ENCODE measurements at places on chromosomes 12 and 14.

- DNase-seq, result no peak
These were observed 8.5 kb downstream of the IRAK3 start for GRCh38 chr12:66197495-66197921.

- no peak for DNase-seq
These were observed 21.5 kb downstream of the ALDH2 start for GRCh38 chr12:111788178-111788654.

- no peak for DNase-seq
These were observed 798.8 kb downstream of the SLC16A7 start for GRCh38 chr12:60394665-60395064.

DNA sequence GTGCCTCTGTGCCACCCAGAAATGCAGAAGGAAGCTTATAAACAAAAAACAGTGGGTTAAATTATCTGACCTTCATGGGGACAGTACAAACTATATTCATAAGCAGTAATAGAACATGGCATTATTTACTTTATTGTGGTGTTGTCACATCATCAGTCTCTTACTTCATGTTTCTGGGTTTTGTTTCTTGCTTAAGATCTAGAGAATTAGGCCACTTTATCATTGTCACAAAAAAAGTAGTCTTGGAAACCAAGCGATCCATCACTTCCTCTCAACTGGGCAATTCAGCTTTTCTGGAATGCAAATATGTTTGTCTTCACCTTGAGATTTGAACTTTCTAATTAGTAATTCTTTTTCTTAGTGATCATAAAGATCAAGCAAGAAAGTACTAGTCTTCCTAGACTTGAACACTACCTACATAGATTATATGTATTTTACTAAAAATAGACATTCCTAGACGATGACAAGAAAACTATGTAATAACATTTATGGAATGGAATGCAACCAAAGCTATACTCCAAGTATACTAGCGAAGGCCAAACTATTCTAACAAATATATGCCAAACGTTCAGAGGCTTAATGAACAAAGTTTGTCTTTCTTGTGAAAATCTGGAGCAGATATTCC, 363.4 kb downstream of the DAD1 start:
- no peak for DNase-seq

DNA sequence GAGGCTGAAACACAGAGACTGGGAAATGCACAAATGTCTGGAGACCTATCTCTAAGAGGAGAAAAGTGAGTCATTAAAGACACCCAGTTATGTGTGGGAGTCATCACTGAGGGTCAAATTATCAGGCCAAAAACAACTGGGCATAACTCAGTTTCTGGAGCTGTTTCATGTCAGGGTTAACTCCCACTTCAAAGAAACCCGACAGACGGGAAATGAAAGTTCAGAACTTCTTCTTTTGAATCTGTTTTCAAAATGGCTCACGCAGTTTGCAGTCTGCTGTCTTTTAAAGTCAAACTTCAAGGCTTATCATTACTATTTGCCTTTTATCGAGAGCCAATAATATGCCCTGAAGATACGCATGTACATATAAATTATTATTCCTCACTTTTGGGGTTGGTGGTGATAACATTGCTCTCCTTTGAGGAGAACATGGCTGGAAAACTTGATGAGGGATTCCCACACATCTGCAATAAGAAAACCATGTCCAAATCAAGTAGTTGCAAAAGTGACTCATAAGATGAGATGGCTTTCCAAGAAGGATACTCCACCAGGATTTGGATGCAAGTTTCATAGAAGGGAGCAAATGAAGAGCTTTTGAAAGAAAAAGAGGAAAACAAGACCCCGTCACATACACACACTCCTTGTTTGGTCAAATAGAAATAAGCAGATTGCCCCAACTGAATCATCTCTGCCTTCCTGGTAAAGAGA, 341.4 kb downstream of the ADAMTS20 start:
- no peak for DNase-seq

- peak; percentile 57 for DNase-seq
These were observed 32.2 kb upstream of the GNG2 start for GRCh38 chr14:51828017-51828797.

GRCh38 chr14:34502545-34503225, 36.8 kb downstream of the EAPP start:
- DNase-seq, result no peak

DNA sequence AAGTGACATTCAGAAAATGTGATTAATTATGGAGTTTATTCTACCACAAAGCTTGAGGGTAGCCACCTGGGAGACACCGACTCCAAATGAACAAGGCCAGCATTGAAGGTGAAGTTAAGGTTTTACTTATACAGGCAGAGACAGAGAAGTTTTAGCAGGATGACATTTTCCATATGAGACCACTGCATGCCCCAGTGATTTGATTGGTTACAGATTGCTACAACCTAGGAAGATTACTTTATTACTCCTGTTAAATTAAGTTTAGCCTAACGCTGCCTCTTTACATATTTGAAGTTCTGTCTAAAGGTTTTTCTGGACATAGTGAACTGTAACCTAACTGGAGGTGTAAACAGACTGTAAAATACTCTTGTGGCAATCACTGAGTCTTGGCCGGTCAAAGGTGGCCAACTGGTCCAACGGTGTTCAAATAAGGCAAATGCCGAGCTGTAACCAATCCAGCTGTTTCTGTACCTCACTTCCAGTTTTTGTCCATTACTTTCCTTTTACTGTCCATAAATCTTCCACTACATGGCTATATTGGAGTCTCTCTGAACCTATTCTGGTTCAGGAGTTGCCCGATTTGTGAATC, 57.2 kb downstream of the RIN3 start:
- DNase-seq, result no peak

DNA sequence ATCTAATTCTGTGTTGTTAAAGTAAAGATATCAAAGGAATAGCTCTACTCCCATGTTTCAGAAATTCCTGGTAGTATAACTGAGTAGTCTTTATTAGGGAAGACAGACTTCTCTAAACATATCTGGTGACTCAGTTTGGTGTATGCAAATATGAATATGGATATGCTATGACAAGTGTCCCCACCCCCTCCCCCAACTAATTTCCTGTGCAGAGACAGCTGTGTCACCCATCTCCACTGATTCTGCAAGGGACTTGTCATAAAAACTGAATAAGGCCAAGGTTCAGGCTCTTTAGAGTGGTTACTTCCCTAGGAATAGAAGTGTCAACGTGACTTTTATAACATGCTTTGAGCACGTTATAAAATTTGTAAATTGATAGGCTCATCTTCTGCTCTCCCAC, 429.1 kb downstream of the DAD1 start:
- no peak for DNase-seq

DNA sequence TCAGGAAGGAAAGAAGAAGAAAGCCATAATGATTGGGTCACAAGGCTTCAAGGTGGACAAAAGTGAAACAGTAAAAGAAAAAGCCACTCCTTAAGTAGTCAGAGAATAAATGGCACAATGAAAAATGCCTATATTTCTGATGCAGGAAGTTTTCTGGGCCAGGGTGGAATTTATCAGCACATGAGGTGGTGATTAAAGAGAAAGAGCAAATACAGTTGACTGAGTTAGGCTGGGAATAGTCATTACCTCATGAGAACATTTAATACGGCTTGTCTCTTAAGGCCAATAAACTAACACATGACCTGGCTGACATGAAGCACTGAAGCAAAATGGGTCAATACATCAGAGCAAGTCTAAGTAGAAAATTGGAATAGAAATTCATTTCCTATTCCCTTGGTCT, 499.7 kb downstream of the TMTC2 start:
- no peak for DNase-seq

- DNase-seq, result no peak
These were observed 33.2 kb downstream of the TMEM30B start for GRCh38 chr14:61247935-61248334.

DNA sequence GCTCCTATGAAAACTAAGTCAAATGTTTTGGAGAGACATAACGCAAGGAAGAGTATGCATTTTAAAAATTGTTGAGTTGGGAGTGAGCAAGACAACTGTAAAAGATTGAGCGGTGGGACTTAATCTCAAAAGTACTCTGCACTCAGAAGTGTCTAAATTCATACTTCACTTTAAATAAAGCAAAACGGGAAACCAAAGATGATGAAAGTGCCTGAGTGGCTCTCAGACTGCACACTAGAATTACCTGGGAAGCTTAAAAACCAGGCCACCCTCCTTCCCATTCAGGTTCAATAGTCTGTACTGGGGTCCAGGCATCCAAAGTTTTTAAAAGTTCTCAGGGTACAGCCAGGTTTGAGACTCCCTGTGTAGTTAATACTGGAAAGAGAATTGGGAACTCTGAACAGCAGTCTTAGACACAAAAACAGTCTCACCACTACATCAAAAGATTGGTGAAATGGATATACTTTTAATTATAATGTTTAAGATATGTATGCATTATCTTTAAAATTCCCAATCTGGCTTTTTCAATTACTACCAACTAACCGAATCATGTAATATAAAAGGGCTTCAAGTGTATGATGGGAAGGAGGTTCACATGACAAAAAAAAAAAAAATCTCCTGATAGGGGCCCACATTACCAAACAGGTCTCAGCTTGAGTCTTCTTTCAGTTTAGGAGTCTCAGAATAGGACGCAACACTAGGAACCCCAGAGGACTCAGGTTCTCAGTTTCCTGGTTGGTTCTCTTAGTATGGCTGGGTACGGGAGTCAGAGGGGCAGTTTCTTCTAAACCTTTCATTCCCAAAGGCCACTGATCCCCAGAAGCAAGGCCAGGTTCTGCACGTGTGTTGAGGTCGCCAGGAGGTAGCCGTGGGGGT, 1.0 kb downstream of the HOMEZ start:
- DNase-seq, result no peak

- DNase-seq, result no peak
These were observed 21.1 kb downstream of the MVK start for GRCh38 chr12:109594556-109595317.

DNA sequence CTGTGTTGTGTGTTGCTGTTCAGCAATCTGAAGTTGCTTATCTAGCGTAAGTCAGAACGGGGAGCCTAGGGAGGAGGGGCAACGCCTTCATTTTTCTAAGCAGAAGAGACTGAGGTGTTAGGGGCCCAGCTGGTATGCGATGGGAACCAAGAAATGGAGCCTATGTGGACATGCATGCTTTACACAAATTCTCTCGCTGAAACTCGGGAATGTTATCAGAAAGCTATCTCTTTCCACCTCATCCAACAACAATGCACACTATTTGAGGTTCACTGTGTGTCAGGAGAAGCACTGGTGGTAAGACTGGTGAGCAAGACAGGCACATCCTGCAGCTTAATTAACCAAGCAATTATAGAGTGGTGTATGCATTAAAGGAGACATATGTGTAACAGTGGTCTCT, 89.7 kb downstream of the NRXN3 start:
- DNase-seq, result no peak

DNA sequence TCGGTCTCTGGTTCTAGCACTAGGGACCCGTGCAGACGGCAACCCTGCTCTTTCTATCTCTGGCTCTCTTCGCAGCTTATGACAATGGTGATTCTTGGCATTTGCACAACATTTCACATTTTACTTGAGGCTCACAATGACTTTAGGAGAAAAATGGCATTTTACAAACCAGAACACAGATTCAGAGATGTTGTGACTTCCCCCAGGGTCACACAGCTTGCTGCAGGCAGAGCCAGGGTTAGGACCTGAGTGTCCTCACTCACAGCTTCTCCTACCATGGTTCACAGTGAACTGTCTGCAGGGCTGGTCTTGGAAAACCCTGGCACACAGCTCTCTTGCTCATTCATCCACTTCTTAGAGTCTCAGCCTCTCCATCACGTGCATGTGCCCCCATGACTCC, 23.7 kb downstream of the P2RX7 start:
- DNase-seq, result no peak

DNA sequence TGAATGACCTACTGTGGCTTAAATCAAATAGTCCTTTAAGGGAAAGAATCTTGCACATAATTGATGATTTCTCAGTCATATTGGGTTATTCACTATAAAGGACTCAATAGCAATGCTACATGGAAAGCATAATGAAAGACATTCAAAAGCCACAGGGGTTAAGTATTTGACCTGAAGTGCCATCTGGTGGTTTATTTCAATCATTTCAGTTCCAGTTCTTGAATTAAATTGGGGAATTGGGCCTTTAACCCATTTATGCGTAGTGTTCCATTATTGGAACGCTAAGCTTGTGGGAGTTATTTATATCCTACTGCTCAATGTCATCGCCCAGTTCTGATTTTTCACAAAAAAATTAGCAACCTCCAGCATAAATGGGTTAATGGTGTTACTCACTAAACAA, 41.3 kb upstream of the C12orf71 start:
- no peak for DNase-seq

GRCh38 chr12:24948757-24949722, at the start of gene BCAT1:
TSS of gene BCAT1 (minus strand) at chr12:24949101. CDS start at chr12:24948932, 169 bp downstream.
- DNase-seq, result peak; percentile 33

DNA sequence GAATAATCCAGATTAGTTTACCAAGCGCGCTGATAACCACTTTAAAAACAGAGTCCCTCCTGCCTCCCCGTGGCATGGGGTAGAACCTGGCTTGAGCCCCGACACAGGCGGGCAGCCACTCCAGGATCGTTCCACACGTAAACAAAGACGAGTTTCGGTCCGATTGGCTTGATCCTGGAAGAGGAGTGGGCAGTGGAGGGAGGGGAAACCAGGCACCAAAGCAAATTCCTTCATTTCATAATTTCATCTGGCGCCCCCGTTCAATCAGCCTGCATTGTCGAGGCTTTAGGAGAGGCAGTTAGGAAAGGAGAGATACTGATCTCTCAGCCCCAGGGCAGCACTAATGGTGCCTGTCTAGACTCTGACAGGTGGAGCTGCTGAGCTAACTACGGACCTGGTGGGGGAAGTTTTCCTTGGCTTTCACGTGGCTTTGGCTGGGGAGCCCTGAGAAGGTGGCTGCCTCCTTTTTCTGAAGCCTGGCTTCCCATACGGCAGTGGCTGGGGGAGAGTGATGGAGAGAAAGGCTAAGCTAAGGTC, 751 bp upstream of the GPRC5A start:
- DNase-seq, result no peak

DNA sequence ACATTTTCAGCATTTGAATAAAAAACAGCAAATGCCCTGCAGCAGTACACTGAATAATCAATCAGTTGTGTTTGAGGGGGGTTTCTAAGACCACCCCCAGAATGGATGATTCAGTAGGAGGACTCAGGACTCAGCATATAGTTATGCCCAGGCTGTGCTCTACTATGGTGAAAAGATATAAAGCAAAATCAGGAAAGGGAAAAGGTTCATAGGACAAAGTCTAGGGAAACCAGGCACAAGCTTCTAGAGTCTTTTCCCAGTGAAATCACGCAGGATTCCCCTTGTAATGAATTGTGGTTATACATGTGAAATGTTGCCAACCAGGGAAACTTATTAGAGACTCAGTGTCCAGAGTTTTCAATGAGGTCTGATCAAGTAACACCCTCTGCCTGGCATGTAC, 25.0 kb upstream of the SLC17A8 start:
- DNase-seq, result no peak

- DNase-seq, result peak; percentile 31
These were observed 275.2 kb upstream of the CRY1 start for GRCh38 chr12:107368586-107368985.

Measured in activated T-helper 1 cell treated with anti-CD3 and anti-CD28 coated beads, Interleukin-12 subunit alpha, Interleukin-12 subunit beta, Interleukin-2, Interleukin-4 antibody, amounts not matched to agents 30 ng/mL and 10 ng/mL and 1 ng/mL, durations not matched to agents 14 hours and 24 hours and 36 hours (primary cell).